CD4-positive, alpha-beta T cell treated with Interleukin-4 for 1 hour (primary cell): ENCODE measurements at places on chromosomes 4 and X.

- no peak for DNase-seq
Observed at GRCh38 chr4:97216046-97216445, 927.2 kb downstream of the STPG2 start.

DNA sequence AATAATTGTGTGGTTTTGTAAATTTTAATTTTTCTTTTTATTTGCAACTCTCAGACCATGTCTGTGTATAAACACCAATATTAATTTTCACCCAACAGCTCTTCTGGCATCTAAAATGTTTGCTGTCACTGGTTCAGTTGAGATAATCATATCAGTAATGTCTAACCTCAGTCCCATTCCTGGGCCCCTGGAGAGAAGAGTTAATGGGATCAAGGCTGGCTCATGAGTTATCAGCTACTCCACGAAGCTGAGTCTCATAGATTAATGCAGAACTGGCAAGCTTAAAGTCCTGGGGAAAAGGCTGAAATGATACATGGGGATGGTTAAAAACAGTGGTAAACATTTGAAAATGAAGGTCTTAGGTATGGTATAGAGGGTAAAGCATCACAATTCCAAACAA lies 28.4 kb upstream of the TSPAN5 start:
- DNase-seq, result no peak

DNA sequence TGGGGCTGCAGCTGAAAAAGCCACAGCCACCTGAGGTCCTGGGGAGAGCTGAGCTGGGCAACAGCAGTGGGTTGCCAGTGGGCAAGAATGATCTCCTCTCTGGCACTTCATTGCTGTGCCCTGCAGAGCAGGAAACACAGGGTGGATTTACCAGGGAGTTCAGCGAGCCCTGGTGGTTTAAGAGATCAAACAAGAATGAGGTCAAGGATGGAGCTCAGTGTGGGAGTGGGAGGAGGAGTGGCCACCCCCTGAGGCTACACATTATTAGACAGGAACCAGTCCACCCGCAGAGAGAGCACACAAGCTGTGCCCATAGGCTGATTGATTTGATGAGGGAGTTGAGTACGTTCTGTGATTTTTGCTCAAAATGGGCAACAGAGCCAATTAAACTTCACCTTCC lies 47.3 kb downstream of the FRMPD3 start:
- DNase-seq, result no peak

GRCh38 chrX:16278927-16279326 lies 111.6 kb downstream of the MAGEB17 start:
- no peak for DNase-seq

DNA sequence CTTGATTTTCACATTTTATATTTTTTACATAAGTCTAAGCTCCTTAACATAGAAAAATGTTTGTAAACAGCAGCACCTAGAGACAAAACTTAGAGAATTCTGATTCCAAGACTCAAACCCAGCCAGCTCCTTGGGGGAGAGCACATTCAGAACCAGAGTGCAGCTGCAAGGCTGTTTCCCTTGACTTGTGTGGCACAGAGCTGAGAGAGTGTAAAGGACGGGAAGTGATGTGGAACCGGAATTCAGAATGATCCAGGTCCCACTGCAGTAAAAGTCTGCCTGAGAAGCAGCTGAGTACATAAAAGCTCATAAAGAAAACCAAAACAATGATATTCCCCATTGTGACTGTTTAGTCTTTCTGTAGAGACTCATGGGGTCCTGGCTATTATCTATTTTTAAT lies 713.8 kb downstream of the RAB28 start:
- DNase-seq, result no peak

- DNase-seq, result peak; percentile 22
Observed at GRCh38 chr4:122542411-122543236, 78.2 kb downstream of the IL21 start.

GRCh38 chrX:56853436-56853835 lies 124.4 kb downstream of the NBDY start:
- no peak for DNase-seq

GRCh38 chr4:149048451-149049143 lies 606.4 kb upstream of the NR3C2 start:
- DNase-seq, result no peak

GRCh38 chr4:137129441-137129840 lies 402.9 kb downstream of the PCDH18 start:
- DNase-seq, result no peak

DNA sequence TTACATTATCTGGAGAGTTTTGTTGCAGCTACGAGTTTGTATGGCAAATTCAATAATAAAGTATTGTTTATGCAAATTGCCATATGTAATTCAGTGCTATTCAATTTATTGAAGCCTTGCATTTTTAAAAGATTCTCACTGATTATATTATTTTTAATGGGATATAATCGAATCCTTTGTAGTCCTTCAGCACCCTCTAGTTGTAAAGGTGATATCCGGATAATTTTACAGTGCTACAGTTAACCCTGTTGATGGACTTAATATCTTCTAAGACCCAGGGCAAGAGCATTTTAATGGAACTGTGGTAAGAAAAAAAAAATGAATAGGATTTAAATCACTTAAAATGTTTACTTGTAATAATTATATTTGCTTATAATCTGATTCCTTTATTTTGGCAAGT lies 48.5 kb upstream of the GRIA2 start:
- DNase-seq, result no peak

- DNase-seq, result no peak
Observed at GRCh38 chr4:174144106-174144505, 139.4 kb downstream of the FBXO8 start.

- no peak for DNase-seq
Observed at GRCh38 chrX:100368167-100368566, 41.9 kb downstream of the PCDH19 start.

DNA sequence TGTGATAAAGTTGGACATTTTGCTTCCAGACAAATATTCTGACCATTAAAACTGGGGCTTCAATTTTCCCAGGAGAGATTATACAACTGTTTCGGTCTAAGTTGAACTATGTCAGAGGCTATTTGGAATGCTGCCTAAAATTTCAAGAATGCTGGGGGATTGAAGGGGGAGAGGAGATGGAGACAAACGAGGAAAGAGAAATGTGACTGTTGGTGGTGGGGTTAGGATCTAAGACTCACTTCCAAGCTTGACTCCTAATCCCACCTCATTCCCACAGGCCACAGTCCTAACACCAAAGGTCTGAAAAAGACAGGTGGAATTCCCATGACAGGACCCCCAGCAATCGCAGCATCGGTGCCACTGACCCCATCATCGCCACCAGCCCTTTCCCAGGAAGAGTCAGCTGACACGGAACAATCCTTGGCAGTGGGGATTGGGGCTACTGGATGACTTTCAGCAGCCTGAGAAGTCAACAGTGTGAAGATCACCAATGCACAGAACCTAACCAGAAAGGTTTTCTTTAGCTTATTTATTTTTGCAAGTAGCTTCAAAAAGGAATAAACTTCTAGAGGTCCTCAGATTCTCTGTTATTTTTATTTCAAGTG lies 74.0 kb upstream of the PRSS48 start:
- no peak for DNase-seq

DNA sequence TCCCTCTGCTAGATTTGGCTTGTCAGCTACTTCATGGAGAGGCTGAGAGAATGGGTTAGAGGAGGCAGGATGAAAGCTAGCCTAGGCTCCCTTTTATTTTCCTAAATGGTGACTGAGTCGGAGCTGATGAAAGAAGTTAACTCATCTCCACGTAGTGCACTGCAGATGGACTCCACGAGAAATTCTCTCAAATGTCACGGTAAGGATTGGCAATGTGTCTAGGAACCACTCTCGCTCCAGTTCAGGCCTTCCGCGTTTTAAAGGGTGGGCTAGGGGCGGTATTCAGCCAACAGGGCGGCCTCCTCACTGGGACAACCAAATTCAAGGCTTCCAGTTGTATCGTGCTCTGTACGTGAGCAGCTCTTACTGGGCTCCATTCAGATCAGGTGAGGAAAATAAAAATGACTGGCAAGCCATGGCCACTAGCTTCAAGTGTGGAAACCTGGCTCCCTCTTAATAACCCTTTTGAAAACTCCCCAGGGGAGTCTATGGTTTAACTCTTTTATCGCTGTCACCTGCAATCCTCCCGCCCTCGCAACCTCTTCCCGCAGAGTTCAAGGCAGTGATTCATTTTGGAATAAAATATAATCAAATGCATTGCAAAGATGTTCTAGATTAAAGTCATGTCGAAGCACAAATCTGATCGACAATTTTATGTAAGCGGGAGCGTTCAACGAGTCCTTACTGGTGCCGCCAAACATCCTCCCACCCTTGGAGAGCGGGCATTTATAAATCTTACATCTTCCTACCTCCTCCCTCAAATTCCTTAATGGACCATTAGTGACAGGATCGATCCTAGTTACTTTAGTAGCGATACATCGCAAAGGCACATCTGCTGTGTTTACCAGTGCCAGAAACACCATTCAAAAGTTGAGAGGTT lies 1.2 kb downstream of the SPOCK3 start:
- DNase-seq, result no peak
